ENCODE measurements at places on chromosomes 3 and 15. TPM values are rescaled to one million over a fixed set of nuclear protein-coding genes. Genes with fewer than 3 reads are reported as not detected.
A peak's percentile ranks its signal among the peaks of the same experiment; 100 is the strongest.

NTRK3 gene
- 0.52 TPM for total RNA-seq

COL6A6 gene
- 0.40 TPM for total RNA-seq

DNA sequence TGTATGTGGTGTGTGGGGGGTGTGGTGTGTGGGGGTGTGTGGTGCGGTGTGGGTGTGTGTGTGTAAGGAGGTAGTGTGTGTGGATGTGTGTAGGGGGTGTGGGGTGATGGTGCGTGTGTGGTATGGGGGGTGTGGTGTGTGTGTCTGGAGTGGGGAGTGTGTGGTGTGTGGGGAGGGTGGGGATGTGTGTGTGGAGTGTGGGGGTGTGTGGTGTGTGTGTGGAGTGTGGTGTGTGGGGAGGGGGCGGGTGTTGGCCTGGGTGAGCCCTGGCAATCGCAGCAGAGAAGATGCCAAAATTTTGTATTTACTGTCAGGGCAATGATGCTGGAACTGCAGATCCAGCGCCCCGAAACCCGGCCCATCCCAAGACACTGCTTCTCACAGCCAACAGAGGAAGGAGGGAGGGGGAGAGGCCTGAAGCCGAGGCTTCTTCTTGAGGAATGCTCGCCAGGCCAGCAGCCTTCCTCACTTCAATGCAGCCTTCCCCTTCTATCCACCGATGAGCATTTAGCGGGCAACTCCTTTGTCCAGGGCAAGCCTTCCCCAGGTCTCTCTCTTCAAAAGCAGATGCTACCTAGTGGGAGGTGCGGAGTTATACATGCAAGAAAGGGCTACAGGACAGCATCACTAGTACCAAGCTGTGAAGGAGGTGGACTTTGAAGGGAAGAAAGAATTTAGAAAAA is 11.9 kb upstream of the SRP14 start:
- peak; percentile 78 for DNase-seq

- DNase-seq: no peak
These were observed 333.5 kb upstream of the AZI2 start for GRCh38 chr3:28682121-28682520.

DNA sequence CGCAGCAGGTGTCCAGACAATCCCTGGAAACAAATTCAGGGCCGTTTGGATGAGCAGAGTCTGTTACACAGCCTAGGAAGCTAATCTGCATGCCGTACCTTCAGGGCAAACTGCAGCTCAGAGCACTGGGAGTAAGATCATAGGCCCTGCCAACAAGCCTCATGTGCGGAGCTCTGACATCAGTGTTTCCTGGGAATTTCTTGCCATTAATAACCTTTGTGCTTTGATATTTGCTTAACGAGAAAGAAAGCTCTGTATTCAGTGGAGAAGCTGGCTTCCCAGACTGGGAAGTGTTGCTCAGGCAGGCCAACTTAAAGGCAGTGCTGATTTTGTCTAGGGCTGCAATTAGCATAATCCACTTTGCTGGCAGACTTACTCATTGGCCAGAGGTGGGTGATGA is 116.1 kb upstream of the KLHL25 start:
- DNase-seq: no peak

Measured in endodermal cell (in vitro differentiated cells).